ENCODE measurements at places on chromosomes 11 and 22.

DNA sequence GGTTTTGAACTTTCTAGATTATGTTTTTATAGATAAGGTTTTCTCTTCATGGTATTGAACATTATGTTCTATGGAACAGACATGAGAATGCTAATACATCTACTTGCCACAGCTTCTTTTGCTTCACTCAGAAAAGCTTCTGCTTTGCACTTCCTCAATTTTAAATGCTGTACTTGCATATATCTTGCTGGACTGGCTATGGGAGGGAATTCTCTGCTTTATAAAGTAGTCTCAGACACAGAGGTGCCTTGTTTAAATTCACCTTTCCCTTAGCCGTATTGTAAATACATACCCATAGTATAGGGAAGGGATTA is 173.9 kb downstream of the DDX10 start:
- DNase-seq, result no peak

- DNase-seq, result no peak
Measured at GRCh38 chr22:19526702-19527111, 2.5 kb upstream of the CLDN5 start.

GRCh38 chr11:134489728-134490127 is 77.7 kb upstream of the B3GAT1 start:
- no peak for DNase-seq

DNA sequence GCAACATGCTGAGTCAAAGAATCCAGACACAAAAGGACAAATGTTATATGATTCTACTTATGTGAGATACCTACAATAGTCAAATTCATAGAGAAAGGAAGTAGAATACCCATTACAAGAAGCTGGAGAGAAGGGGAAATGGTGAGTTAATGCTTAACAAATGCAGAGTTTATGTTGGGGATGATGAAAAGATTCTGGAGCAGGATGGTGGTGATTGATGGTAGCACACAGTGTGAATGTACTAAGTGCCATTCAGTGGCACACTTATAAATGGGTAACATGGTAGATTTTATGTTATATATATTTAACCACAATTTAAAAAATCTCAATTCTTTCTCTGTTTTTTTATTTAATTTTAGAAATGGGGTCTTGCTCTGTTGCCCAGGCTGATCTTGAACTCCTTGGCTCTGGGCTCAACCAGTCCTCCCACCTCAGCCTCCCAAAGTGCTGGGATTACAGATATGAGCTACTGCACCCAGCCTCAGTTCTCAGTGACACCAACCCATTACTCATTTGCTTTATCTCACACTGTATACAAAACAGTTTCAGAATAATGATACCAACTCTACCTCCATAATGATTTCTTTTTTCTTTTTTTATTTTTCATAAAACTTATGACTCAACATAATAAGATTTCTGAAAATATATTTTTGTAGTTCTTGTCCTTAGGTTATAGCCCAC is 9.6 kb upstream of the RELA start:
- DNase-seq, result no peak

- DNase-seq, result no peak
Measured at GRCh38 chr11:68998390-68998911, 14.6 kb downstream of the MRGPRF start.

- DNase-seq, result no peak
Measured at GRCh38 chr11:42657169-42657568, 654.6 kb upstream of the API5 start.

DNA sequence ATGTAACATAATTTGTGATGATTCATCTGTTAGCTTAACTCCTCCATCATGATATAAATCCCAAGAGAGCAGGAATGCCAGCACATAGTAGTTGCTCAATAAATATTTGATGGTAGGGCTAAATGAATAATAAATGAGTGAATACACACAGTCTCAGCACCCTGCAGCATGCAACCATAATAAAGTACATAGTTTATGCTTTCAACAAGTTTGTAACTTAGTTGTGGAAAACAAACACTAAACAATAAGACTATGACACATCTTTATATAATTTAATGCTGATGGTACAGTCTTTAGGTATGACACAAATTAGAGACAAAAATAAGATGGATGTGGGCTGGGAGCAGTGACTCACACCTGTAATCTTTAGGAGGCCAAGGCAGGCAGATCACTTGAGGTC is 3.8 kb downstream of the ALKBH8 start:
- no peak for DNase-seq

- no peak for DNase-seq
Measured at GRCh38 chr11:1834062-1834610, 654 bp upstream of the SYT8 start.

DNA sequence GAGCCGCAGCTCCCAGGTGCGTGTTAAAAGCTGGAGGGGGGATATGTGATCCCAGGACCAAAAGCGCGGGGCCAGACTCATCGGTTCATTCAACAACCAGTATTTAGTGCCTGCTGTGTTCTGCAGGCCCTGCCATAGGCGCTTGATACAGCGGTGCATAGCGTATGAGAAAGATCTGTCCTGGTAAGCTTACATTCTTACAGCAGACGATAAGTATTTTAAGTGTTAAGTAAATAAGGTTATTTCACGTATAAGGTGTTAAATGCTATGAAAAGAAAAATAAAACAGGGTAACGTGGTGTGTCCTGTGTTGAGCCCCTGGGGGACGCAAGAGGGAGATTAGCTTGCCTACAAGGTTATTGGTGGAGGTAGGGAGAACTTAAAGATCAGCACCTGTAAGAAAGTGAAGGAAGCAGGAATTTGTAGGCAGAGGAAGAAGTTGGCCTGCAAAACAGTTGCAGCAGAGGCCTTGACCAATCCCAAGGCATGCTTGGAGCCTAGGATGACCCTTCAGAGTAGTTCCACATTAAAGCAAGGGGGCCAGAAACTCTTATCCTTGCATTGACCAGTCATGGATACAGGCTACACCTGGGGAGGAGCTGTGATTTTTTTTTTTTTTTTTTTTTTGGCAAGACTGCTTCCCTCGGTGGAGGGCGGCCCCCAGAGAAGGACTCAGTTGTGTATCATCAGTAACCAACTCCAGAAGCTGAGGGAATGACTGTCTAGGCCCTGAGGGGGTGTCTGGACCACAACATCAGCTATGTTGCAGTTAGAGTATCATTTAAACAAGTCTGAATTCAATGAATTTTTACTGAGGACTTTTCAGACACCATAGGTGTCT is 487 bp upstream of the LIPT2 start:
- no peak for DNase-seq

GRCh38 chr22:41564563-41564962 is 3.8 kb downstream of the CSDC2 start:
- no peak for DNase-seq

GRCh38 chr11:61120706-61121191 is 18.5 kb downstream of the CD5 start:
- DNase-seq, result no peak

GRCh38 chr11:116973270-116973669 is 125.0 kb downstream of the SIK3 start:
- DNase-seq, result no peak

DNA sequence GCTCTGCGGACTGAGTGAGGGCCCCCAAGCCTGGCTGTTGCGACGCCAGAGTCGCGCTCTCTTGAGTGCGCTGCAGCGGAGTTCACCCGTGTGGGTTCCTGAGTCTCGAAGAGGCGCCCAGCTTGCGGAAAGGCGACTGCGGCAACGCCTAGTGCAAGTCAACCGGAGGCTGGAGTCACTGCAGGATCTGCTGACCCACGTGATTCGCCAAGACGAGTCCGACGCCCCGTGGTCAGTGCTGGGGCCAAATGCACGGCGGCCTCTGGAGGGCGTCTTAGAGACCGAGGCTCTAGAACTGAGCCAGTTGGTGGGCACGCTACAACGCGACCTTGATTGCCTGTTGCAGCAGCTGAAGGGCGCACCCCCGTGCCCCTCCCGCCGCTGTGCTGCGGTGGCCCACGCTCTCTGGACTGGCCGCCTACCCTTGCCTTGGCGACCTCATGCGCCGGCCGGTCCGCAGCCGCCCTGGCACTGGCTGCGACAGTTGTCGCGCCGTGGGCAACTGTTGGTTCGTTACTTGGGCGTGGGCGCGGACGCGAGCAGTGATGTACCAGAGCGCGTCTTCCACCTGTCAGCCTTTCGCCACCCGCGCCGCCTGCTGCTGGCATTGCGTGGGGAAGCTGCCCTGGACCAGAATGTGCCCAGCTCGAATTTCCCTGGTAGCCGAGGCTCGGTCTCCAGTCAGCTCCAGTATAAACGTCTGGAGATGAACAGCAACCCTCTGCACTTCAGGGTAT is 32.6 kb downstream of the RRP8 start:
- no peak for DNase-seq

- no peak for DNase-seq
Measured at GRCh38 chr11:1047595-1048156, 11.2 kb upstream of the MUC6 start.

- DNase-seq, result no peak
Measured at GRCh38 chr11:36240173-36240572, 49.1 kb downstream of the COMMD9 start.

- DNase-seq, result no peak
Measured at GRCh38 chr11:85779956-85780640, 30.8 kb downstream of the SYTL2 start.

- DNase-seq, result no peak
Measured at GRCh38 chr11:60924906-60925853, 920 bp downstream of the TMEM132A start.

- no peak for DNase-seq
Measured at GRCh38 chr11:120236169-120237107, 3.5 kb upstream of the POU2F3 start.

DNA sequence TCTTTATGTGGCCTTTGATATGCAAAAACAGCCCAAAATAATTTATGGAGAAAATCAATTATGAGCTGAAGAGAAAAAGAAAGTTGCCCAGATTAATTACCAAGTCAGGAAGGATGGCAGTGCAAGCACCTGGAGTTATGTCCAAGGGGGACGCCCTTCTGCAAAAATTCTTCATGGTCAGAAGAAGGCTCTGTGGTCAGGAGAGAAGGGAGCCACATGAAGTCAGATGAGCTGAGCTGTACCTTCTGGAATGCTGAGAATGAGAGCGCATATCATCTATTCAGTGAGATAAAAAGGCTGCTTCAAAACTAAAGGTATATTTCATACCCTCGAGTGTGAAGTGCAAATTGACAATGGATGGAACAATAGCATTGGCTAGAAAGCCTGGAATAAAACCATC is 607.4 kb downstream of the NTM start:
- no peak for DNase-seq

GRCh38 chr22:38694049-38694448 is 6.7 kb downstream of the JOSD1 start:
- no peak for DNase-seq

DNA sequence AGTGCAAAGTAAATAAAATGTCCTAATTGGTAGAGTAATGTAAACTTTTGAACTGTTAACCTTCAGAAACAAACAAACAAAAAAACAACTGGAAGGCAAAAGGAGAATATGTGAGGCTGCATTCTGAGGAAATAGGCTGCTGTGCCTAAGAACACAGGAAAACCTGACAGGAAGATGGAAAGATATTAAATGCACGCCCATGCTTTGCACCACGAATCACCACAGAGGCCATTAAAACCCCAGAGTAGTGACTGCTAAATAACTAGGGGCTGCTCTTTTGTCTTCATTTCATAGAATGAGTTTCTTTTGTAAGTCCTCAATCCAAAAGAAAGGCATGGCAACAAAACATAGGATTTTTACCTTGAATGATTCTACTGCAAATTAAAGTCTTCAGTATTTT is 436.0 kb downstream of the RAB38 start:
- no peak for DNase-seq

DNA sequence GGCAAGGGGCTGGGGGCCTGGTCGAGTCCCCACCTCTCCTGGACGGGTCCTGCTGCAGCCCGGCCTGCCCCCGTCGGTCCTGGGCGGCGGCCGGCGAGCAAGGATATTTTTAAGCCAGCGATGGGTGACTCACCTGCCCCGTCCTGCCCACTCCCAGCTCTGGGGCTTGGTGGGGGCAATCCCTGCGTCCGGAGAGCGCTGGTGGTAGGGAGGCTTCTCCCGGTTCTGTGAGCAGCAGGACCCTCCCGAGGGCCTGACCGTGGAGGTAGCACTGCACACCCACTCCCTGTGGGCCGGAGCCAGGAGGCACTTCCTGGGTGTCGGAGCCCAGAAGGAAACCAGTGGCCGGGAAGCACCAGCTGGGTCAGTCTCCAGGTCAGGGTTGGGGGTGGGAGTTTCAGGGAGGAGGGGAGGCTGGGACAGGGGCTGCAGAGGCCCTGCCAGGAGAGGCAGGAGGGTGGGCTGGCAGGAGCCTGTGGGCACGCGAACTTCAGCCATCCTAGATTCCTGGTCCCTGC is 467 bp downstream of the EPS8L2 start:
- no peak for DNase-seq

- no peak for DNase-seq
Measured at GRCh38 chr11:23846902-23847422, 649.9 kb upstream of the LUZP2 start.

DNA sequence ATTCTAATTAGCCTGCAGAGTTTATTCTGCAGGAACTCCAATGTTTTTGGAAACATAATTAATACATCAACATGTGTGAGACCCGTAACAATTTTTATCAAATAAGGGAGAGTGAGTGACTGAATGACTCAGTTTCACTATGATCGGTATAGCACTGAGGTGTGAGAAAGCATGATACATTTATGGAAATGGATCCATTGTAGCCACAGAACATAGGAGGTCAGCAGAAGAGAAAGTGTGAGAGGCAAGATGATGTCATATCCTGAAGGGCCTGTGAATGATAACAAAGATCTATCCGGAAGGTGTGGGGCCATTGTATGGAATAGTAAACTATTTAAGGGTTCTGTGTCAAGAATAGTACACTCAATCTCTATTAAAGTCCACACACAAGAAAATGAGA is 1406.1 kb upstream of the TENM4 start:
- DNase-seq, result no peak

- no peak for DNase-seq
Measured at GRCh38 chr11:68313574-68314202, 1.3 kb downstream of the LRP5 start.

DNA sequence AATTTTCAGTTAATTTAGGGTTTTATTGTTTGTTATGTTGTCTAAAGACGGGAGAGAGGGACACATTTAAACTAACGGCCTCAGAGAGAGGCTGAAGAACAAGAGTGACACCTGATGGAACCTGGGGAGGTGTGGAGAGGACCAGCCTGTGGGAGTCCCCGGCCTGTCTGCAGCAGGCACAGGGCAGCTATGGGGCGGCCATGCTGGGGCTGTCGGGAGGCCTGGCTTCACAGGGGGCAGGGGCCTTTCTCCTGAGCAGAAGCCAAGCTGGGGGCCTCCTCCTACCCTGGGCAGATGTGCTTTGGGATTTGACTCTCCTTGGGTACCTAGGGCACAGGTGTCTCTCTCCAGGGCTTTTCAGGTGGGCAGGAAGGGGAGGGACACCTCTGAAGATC is 21.9 kb downstream of the RELT start:
- DNase-seq, result no peak

All from cortex of kidney (tissue), 1 donor.